Dermis microvascular lymphatic vessel endothelial cell (primary cell): ENCODE measurements at places on chromosomes 5 and 9. TPM values are rescaled to one million over a fixed set of nuclear protein-coding genes. Genes with fewer than 3 reads are reported as not detected.

ARID3C gene
- 0.25 TPM in 1 of 2 replicates, not detected in the other for total RNA-seq

TOR4A gene
- 23.5 and 31.4 TPM in 2 replicates for total RNA-seq

LHX3 gene
- total RNA-seq = not detected in 2 replicates

CCNI2 gene
- under 0.01 TPM in 2 replicates for total RNA-seq

TRIP13 gene
- total RNA-seq = 8.7 and 19.4 TPM in 2 replicates

CYSRT1 gene
- total RNA-seq = 0.13 and 0.25 TPM in 2 replicates

BTNL9 gene
- under 0.01 and 0.13 TPM in 2 replicates for total RNA-seq

CNTNAP3 gene
- 38.8 and 78.6 TPM in 2 replicates for total RNA-seq

IQGAP2 gene
- total RNA-seq = 1.8 and 3.2 TPM in 2 replicates

TTC39B gene
- total RNA-seq = 1.3 and 2.0 TPM in 2 replicates

ANKRD20A1 gene
- total RNA-seq = 1.2 and 1.3 TPM in 2 replicates

MRRF gene
- total RNA-seq = 29.8 and 34.1 TPM in 2 replicates

HTR1A gene
- not detected in 2 replicates for total RNA-seq

LCN1 gene
- not detected in 2 replicates for total RNA-seq

LTC4S gene
- total RNA-seq = 0.39 and 0.63 TPM in 2 replicates

RPL35 gene
- 1,146 and 1,670 TPM in 2 replicates for total RNA-seq

HSPA4 gene
- 88.2 and 89.5 TPM in 2 replicates for total RNA-seq

HMCN2 gene
- total RNA-seq = under 0.01 TPM in 1 of 2 replicates, not detected in the other

CCDC171 gene
- 0.25 and 0.26 TPM in 2 replicates for total RNA-seq

ZNF483 gene
- total RNA-seq = 1.6 and 1.8 TPM in 2 replicates

MEF2C gene
- total RNA-seq = 118 and 159 TPM in 2 replicates

ZNF484 gene
- 7.7 and 8.5 TPM in 2 replicates for total RNA-seq

BRINP1 gene
- total RNA-seq = 0.26 and 1.9 TPM in 2 replicates

ZER1 gene
- 10.4 and 19.8 TPM in 2 replicates for total RNA-seq

PLEKHG4B gene
- total RNA-seq = 0.13 TPM in 1 of 2 replicates, not detected in the other

ASS1 gene
- 2.3 and 4.2 TPM in 2 replicates for total RNA-seq

NTNG2 gene
- under 0.01 and 0.77 TPM in 2 replicates for total RNA-seq

SVEP1 gene
- total RNA-seq = under 0.01 and 0.13 TPM in 2 replicates

OSMR gene
- 8.0 and 11.3 TPM in 2 replicates for total RNA-seq

FGF18 gene
- not detected in 2 replicates for total RNA-seq

ZNG1F gene
- total RNA-seq = 2.9 and 3.3 TPM in 2 replicates

RLN2 gene
- 0.38 and 0.90 TPM in 2 replicates for total RNA-seq

OTULINL gene
- 0.26 and 1.1 TPM in 2 replicates for total RNA-seq

CRHBP gene
- 0.25 TPM in 1 of 2 replicates, not detected in the other for total RNA-seq

ISL1 gene
- not detected in 2 replicates for total RNA-seq
